ENCODE measurements at places on chromosomes 2 and 18.

DNA sequence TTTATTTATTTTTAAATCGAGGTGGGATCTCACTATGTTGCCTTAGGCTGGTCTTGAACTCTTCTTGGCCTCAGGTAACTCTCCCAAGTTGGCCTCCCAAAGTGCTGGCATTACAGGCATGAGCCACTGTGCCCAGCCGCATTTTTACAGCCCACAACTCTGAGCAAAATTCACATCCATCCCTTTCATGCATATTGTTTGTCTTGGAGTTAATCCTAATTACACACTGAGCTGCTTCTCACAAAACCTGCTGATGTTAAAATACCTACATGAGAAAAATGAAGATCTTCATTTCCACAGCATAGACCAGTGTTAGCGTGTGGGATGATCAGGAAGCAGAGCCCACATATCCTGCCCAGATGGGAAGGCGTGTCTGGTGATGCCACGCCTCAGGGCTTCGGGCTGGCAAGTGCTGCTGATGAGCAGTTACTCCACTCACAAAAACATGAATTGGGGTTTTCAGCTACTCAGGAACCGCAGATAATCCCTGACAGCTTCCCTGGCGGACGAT, 14.6 kb downstream of the ITGB1BP1 start:
- no peak for DNase-seq

DNA sequence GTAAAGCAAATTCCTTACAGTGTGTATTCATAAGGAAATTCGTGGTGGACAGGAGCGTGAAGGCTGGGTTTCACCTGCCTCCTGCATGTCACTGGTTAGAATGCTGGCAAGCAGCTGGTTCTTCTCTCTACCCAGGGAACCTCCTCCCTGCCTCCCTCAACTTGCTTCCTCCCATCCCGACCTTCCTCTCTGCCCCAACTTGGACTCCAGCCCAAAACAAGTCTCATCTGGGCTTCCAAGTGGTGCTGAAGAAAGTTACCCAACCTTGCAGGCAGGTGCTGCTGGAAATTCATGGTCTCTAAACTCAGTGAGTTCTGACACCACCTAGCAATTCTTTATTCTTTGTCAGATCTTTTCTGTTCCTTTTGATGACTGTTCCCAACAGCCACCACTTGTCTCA, 184.5 kb downstream of the BCL2 start:
- no peak for DNase-seq

DNA sequence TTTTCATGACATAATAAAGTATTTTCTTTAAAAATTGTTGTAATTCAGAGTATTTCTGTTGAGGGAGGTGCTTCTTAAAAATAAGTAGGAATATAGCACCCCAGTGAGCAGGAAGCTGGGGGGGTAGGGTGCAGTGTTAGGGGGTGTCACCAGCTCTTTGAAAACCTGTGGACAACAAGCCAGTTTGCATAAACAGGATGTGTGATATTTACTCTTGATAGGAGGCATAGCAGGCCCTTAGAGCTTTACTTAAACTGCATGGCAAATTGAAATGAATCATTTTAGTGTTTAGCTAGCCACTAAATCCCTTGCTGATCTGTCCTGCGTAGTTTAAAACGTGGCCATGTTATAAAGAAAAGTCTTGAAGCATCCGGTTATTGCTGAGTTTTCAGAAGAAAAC, 8.4 kb downstream of the TGIF1 start:
- no peak for DNase-seq

DNA sequence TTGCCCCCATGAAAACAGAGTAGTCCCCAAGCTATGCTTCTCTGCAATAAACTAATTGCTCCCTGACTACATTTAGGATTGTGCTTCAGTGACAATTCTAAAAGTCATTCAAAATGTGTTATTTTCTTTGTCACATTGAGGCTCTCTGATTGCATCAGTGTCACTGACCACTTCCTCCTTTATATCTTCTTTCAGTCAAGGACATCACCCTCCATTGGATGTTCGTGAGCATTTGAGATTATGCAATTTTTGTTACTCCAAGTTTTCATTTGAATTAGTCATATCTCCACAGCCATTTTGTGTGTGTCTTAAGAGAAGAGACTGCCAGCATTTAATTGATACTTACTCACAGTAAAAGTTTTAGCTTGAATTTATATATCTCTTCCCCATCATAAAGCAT, 780.8 kb upstream of the GCFC2 start:
- no peak for DNase-seq

GRCh38 chr18:48632676-48633257, 93.9 kb downstream of the CTIF start:
- DNase-seq: no peak

GRCh38 chr2:33291278-33292013, 185.0 kb upstream of the RASGRP3 start:
- no peak for DNase-seq

DNA sequence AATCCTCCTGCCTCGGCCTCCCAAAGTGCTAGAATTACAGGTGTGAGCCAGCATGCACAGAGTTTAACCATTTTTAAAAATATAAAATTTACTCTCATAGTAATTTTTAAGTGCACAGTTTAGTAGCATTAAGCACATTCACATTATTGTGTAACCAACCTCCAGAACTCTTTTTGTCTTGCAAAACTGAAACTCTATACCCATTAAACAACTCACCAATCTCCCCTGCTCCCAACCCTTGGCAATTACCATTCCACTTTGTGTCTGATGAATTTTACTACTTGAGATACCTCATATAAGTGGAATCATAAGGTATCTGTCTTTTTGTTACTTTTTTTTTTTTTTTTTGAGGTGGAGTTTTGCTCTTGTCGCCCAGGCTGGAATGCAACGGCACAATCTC, 112.5 kb downstream of the BMPR2 start:
- DNase-seq: no peak

GRCh38 chr2:181352158-181352557, 105.0 kb upstream of the ITGA4 start:
- DNase-seq: no peak

- DNase-seq: no peak
Measured at GRCh38 chr2:157800838-157801495, 75.2 kb downstream of the ACVR1 start.

DNA sequence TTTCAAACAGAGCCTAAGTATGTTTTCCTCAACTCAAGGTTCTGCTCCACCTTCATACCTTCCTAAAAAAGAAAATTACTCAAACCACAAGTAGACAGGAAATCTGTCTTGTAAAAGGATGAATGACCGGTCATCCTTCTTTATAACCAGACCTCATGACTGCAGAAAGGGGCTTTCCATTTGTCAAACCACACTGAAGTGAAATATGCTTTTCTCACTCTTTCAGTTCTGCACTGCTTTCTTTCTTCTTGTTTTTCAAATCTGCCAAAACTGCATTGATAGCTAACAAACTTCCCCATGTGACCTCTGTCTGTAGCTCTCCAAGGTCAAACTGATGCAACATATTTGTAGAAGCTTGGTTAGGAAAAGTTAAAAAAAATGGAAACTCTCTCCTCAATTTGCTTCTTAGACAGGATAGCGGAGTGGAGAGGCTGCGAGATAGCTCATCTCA, 308.9 kb upstream of the CCDC68 start:
- DNase-seq: no peak

DNA sequence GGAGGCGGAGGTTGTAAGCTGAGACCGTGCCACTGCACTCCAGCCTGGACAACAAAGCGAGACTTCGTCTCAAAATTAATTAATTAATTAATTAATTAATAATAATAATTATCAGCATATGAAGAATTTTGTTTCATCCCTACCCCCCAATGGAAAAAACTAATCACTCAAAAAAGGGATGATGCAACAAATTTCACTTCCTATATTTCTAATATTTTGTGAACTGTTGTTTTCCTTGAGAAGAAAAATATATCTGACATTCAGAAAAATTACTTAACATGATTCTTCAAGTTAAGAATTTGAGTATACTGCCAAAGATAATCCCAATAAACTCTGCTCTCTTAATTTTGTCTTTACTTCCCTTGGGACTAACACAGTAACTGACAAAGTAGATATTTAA, 28.1 kb downstream of the EXOC6B start:
- DNase-seq: no peak

GRCh38 chr2:238811293-238811692, 36.6 kb upstream of the TWIST2 start:
- DNase-seq: no peak

- DNase-seq: no peak
Measured at GRCh38 chr2:44942304-44943030, 965 bp downstream of the SIX3 start.

GRCh38 chr2:114550895-114551793, 108.7 kb downstream of the DPP10 start:
- peak; percentile 81 for DNase-seq

- DNase-seq: no peak
Measured at GRCh38 chr18:62904396-62905285, 189.3 kb downstream of the PHLPP1 start.

- no peak for DNase-seq
Measured at GRCh38 chr2:71736986-71737385, 283.6 kb downstream of the DYSF start.

DNA sequence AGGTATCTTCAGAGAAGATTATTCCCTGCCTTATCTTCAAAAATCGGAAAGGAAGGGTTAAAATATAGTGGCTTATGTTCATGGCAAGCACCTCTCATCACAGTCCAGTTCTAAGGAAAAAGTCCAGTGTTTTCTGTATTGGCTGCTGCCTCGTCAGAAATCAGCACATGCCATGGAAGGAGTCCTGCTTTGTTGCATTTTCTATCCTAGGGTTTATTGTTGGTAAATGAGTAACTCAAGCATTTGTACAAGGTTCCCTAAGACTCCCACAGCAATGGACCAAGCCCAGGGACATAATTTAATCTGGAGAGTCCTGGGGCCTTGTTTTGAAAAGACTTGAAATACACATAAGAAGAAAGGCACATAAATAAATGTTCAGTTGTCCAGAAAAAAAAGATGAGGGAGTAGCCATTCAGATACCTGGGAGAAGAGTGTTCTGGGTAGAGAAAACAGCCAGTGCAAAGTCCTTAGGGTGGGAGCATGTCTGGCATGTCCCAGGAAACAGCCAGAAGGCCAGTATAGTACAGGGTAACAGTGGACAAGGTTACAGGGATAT, 26.4 kb downstream of the NBEAL1 start:
- no peak for DNase-seq

- no peak for DNase-seq
Measured at GRCh38 chr2:58932801-58933200, 691.7 kb upstream of the FANCL start.

GRCh38 chr2:162258169-162258568, 14.9 kb upstream of the FAP start:
- no peak for DNase-seq

DNA sequence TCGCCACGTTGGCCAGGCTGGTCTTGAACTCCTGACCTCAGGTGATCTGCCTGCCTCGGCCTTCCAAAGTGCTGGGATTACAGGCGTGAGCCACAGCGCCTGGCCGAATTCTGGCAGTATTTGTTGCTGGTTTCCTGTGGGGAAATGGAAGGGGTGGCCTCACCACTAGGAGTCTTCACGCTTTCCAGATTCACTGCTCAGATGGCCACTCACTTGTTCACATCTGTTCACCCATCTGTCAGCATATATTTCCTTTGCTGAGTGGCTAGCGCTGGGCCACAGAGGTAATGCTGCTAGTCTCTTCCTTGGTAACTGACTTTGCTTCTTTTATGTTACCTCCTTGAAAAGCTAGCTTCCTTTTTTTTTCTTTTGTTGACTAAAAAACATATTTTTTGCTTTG, 27.2 kb downstream of the TMEM177 start:
- DNase-seq: no peak

DNA sequence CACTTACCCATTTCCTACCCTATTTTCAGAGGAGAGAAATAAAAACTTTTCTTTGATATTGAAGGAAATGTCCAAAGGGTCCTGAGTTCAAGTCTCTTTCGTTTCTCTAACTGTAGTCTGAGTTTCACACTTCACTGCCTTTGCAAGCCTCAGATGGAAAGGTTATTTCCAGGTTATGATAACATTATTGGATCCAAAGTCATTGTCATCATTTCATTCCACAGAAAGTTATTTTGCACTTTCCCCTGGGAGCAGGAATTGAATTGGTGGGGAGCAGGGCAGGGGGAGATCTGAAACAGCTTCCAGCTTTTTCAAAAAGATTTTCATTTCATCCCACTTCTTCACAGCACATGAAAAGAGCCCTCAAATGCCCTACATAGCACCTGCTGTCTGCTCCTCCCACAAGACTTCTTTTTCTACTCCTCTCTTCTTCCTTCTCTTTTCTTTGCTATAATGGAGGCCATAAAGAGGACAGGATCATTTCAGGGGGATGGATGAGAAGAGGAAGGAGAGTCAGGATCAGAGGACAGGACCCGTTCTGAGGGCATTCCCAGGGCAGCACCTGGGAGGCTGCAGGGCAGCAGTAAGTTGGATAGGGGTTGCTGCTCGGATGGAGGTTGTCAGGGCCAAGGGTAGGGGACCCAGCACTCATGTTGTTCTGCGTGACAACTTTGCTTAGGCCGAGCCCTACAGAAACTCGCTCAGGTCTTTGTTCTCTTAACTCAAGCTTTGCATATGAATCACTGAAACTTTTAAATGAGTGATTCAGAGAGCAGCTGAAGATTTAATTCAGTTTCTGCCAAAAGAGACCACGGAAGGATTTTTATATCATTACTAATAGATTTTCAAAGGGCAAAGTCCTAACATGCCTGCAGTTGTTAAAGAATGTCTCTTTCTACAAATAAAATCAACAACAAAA, 11.4 kb upstream of the GALNT5 start:
- DNase-seq: peak; percentile 67

DNA sequence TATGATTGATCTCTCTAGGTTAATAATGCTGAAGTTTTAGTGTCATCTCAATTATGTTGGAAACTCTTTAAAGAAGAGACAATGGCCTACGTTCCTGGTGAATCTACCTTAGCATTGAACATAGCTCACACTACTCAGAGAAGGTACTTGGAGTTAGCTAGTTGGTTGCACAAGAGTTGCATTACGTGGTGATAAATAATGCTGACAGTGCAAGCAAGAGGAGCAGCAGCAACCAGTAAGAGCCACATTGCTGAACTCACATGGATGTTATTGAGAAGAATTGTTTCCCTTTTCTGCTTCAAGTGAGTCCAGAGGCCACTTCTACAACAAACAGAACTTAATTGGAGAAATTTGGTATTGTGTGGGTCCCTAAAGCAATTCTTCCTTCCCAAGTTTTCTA, 737.1 kb downstream of the TDRD15 start:
- DNase-seq: no peak

DNA sequence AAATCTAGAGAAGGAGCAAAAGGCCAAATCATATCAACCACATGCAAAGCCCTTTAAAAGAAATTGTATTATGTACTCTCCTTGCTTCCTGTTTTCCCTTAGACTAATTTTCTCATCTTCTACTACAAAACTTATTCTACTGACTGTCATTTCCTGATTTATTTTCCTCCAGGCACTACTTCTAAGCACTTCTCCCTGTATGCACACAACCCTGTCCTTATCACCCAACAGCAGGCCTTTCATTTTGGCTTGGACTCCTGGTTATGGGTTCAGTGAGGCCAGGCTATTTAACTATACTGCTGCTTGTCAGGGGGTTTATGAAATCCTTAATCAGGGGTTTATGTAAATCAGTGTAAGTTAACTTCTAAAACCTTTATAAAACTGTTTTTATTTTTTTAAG, 205.1 kb upstream of the FAM98A start:
- no peak for DNase-seq

GRCh38 chr2:78870343-78870967, 155.0 kb upstream of the REG3G start:
- DNase-seq: no peak
